Pancreas (tissue), 10 donors: ENCODE measurements at places on chromosomes 2 and 18. TPM values are rescaled to one million over a fixed set of nuclear protein-coding genes. Genes with fewer than 3 reads are reported as not detected.

DNA sequence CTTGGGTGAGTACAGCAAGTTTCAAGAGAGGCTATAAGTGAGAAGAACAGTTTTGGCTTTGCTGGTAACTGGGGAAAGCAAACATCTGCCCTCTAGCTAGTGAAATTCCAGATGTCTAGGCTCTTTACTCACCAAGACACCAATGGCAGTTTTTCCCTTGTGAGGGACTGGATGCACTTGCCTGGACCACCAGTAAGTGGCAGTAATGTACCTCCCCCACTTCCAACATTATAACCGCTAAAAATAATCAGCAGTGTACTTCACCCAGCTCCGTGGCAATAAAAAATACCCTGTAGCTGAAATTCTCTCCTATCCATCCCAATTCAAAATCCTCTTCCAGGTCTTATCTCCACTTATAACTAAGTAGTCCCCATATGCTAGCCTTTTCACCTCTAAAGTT lies 383.9 kb downstream of the ARHGAP15 start:
- H3K4me3 ChIP-seq = no peak overlapping the region
- H3K4me1 ChIP-seq = no peaks in the 10 kb centered on the region
- no peaks in the 10 kb centered on the region for H3K27me3 ChIP-seq
- DNase-seq = no peak
- no peaks in the 10 kb centered on the region for H3K36me3 ChIP-seq

PHLPP1 gene
- total RNA-seq = 14.7 TPM

NTSR2 gene
- total RNA-seq = not detected

SLC5A7 gene
- total RNA-seq = not detected

GRCh38 chr2:169363560-169364150 lies 1.3 kb upstream of the LRP2 start:
- no peaks in the 10 kb centered on the region for H3K36me3 ChIP-seq
- peaks cover 12% of the 10 kb centered on the region for H3K4me1 ChIP-seq
- H3K27ac ChIP-seq = no peak overlapping the region
- peak; percentile 65 for DNase-seq

DNA sequence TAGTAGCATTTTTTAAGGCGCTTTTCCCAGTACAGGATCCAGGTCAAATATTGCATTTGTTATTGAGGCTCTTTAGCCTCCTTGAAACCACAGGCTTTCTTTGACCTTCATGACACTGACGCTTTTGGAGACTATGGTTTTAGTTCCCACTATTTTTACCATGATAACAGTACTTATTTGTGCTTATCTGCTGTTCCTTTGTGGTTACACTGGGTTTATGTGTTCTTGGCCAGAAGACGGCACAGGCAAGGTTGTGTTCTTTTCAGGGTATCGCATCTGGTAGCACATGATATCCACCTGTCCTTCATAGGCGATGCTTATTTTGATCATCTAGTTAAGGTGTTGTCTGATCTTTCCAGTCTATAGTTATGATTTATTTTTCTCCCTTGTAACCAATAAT lies 16.8 kb upstream of the MBOAT2 start:
- no peak overlapping the region for H3K4me3 ChIP-seq
- DNase-seq = no peak
- no peak overlapping the region for H3K27ac ChIP-seq

DCDC2C gene
- total RNA-seq = not detected

COL4A4 gene
- total RNA-seq = 4.0 TPM

GRCh38 chr2:124662946-124663644 lies 638.0 kb downstream of the CNTNAP5 start:
- no peak for DNase-seq
- no peaks in the 10 kb centered on the region for H3K27me3 ChIP-seq
- H3K36me3 ChIP-seq = no peaks in the 10 kb centered on the region
- no peak overlapping the region for H3K4me3 ChIP-seq
- H3K4me1 ChIP-seq = no peaks in the 10 kb centered on the region

EMILIN1 gene
- 3.2 TPM for total RNA-seq

DNA sequence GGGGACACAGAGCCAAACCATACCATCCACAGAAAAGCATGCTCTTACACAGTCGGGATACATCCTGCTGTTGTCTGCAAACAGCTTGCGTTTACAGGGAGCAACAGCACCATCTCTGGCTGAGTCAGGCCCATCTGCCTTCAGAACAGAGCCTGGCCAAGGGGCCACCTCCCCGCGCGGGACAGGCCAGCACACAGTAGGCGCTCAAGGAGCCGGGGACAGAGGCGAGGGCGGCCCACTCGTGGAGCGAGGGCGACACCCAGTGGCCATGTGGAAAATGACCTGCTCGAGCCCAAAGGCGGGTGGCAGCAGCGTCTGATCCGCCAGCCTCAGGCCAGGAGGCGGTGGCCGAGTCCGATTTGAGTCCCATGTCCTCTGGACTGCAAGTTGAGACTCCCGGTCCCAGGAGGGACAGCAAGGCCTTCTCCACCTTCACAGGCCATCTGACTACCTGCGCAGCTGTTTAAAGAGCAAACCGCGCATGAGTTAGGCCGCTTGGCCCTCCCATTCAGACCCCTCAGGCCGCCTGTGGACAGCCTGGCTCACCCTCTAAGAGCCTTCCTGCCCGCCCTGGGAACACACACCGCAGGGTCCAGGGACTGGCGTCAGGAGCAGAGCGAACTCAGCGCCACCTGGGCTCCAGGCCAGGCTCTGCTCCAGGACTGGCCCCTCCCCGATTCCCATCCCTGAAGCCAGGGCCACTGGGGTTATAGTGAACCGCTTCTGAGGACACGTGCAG lies 38.3 kb downstream of the TTC32 start:
- DNase-seq = peak; percentile 87
- no peak overlapping the region for H3K27ac ChIP-seq
- no peaks in the 10 kb centered on the region for H3K27me3 ChIP-seq

ANKRD30BL gene
- not detected for total RNA-seq

PLGLB2 gene
- 0.58 TPM for total RNA-seq

DNA sequence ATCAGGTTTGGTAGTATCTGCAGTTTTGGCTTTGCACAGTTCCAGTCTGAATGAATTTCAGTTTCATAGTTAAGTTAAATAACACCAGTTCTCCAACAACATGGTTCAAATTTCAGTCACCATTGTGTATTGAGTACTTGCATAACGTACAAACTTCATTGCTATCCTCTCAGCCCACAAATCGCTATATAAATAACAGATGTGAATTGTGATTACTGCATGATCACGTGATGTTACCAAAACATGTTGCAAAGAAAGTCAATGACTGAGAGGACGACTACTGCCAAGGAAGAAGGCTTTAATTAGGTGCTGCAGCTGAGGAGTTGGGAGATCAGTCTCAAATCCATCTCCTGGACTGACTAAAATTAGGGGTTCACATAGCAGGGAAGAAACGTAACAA lies 48.2 kb downstream of the COL4A4 start:
- H3K27me3 ChIP-seq = no peaks in the 10 kb centered on the region
- H3K36me3 ChIP-seq = no peaks in the 10 kb centered on the region
- H3K4me3 ChIP-seq = no peak overlapping the region
- no peaks in the 10 kb centered on the region for H3K4me1 ChIP-seq

GRCh38 chr2:38925982-38926381 lies 36.3 kb downstream of the ARHGEF33 start:
- no peak overlapping the region for H3K27ac ChIP-seq
- no peaks in the 10 kb centered on the region for H3K36me3 ChIP-seq
- H3K4me3 ChIP-seq = no peak overlapping the region
- no peaks in the 10 kb centered on the region for H3K27me3 ChIP-seq
- DNase-seq = no peak
- no peaks in the 10 kb centered on the region for H3K4me1 ChIP-seq

GRCh38 chr2:178441426-178441825 lies 9.5 kb downstream of the PRKRA start:
- H3K4me1 ChIP-seq = no peaks in the 10 kb centered on the region
- H3K27ac ChIP-seq = no peak overlapping the region
- peaks cover 52% of the 10 kb centered on the region for H3K36me3 ChIP-seq
- no peak overlapping the region for H3K4me3 ChIP-seq

GRCh38 chr18:75467851-75468250 lies 40.3 kb upstream of the SMIM21 start:
- no peaks in the 10 kb centered on the region for H3K27me3 ChIP-seq
- no peaks in the 10 kb centered on the region for H3K36me3 ChIP-seq
- H3K4me3 ChIP-seq = no peak overlapping the region
- DNase-seq = no peak

DNA sequence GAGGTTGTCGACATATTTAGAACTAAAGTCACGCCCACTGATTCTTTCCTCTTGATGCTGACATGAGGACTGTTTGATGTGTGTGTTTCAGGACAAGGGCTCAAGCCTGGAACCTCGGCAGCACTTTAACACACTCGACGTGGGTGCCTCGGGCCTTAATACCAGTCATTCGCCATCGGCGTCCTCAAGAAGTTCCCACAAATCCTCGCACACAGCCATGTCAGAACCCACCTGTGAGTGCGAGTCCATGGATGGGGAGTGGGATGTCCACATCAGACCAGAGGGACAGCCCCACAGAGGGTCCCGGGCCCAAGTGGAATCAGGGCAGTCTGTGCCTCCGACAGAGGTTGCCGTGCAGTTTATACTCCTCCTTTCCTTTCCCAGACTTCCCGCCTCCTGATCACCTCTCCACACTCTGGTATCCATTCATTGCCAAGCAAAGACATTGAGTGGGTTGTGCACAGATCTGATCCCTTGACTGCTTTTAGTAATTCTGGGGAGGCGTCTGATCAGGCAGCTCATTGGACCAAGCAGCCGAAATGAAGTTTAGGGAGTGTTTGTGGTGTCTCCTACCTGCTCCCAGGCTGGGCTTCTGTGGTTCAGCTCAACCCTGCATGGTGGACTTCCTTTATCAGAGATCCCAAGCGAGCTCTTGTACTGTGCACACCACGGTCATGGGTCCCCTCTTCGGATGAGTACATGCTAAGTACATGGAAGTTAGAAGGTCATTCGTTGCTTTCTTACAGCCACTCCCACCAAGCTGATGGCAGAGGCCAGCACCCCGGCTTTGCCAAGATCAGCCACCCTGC lies 27.2 kb upstream of the RPL31 start:
- peaks cover 20% of the 10 kb centered on the region for H3K36me3 ChIP-seq
- H3K4me3 ChIP-seq = no peak overlapping the region
- no peak overlapping the region for H3K27ac ChIP-seq
- H3K27me3 ChIP-seq = no peaks in the 10 kb centered on the region

GRCh38 chr18:22814329-22814703 lies 118.8 kb upstream of the RBBP8 start:
- no peaks in the 10 kb centered on the region for H3K4me1 ChIP-seq
- H3K27me3 ChIP-seq = no peaks in the 10 kb centered on the region
- H3K36me3 ChIP-seq = no peaks in the 10 kb centered on the region
- no peak for DNase-seq

- H3K27me3 ChIP-seq = no peaks in the 10 kb centered on the region
- H3K4me3 ChIP-seq = no peak overlapping the region
- no peak overlapping the region for H3K27ac ChIP-seq
Observed at GRCh38 chr2:66962716-66963115, 434.4 kb upstream of the ETAA1 start.

DNA sequence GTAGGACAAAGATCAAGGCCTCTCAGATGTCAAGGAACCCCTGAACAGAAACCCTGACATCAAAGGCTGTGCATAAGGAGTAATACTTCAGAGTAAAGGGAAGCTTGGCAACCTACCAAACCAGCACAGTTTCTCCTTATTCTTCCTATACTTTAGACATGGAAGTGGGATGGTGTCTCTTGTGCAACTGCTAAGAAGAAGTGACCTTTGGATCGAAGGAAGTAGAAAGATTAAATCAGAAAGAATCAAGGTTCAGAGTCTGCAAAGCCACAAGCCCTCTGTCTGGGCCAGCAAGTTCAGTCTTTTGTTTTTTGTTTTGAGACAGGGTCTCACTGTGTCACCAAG lies 66.2 kb upstream of the SLC39A10 start:
- no peaks in the 10 kb centered on the region for H3K4me1 ChIP-seq
- H3K4me3 ChIP-seq = no peak overlapping the region
- no peaks in the 10 kb centered on the region for H3K27me3 ChIP-seq
- H3K36me3 ChIP-seq = no peaks in the 10 kb centered on the region
- H3K27ac ChIP-seq = no peak overlapping the region
- no peak for DNase-seq

CLEC4F gene
- total RNA-seq = 0.23 TPM

DNA sequence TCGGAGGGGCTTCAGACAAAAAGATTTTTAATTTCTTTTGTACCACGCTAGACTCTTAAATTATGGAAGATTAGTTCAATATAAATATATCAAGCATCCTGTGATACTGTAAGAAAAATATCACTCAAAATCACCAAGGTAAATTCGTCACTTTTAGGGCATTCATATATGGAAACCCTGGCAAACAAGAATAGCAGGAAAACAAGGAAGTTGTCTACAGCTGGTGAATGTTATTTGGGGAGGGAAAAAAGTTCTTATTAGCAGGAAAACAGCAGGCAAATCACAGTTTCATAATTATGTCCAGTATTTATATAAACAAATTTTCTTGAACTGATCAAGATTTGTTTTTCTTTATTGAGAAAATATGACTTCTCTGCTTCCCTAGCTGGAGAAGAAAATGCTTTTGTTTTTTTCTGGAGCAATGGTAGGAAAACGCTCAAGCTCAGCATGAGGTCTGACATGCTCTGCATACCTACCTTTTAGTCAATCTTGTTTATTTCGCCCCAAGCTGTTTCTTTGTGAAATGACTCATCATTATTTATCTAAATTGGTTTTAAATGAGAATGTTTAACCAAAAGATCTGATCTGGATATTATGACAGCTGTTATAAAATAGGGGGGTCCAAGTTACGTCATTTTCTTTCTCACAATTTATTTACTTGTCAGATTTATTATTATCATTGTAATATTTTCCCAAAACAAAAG lies 14.7 kb downstream of the LINC00305 start:
- no peaks in the 10 kb centered on the region for H3K36me3 ChIP-seq
- no peak overlapping the region for H3K4me3 ChIP-seq
- no peaks in the 10 kb centered on the region for H3K27me3 ChIP-seq

GAREM2 gene
- total RNA-seq = 2.9 TPM

CCDC102B gene
- 1.2 TPM for total RNA-seq

SIX3 gene
- total RNA-seq = 0.34 TPM

DNA sequence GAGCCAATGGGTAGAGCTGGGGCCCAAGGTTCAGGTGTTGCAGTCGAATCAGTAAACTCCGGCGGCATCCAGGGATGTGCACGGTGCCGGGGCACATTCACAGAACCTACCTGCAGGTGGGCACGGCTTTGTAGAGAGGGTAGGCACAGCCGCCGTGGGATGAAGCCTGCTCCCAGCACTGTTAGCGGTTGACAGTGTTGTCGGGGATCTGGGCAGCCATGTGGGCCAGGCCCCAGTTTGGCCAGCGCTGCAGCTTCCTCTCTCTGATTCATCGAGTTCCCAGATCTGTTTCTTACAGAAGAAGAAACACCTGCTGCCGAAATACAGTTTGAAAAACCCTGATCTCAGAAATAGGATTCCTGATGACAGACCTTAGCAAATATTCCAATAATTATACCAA lies 274.8 kb downstream of the AGAP1 start:
- no peaks in the 10 kb centered on the region for H3K27me3 ChIP-seq
- H3K4me1 ChIP-seq = no peaks in the 10 kb centered on the region
- DNase-seq = no peak
- H3K4me3 ChIP-seq = no peak overlapping the region
- H3K27ac ChIP-seq = no peak overlapping the region
